ENCODE measurements at places on chromosomes 16 and 17.

- DNase-seq, result no peak
Observed at GRCh38 chr17:40151414-40151963, 11.2 kb downstream of the CASC3 start.

- DNase-seq, result peak; percentile 19
Observed at GRCh38 chr17:57355090-57355859, 99.0 kb downstream of the MSI2 start.

DNA sequence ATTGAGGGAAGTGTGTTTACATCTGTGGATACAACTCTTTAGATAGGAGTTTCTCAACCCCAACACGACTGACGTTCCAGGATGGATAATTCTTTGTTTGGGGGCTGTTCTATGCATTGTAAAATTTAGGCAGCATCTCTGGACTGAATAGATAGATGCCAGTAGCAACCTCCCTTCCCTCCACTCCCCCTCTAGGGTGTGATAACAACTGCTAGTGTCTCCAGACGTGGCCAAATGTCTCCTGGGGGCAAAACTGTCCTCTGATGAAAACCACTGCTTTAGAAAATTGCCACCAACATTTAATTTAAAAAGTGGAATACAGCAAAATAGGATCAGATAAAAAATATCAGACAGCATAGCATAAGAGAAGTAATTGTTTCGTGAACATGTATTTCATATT, 79.9 kb downstream of the HS3ST3A1 start:
- DNase-seq, result no peak

- DNase-seq, result peak; percentile 70
Observed at GRCh38 chr16:22098405-22099255, 6.3 kb downstream of the VWA3A start.

DNA sequence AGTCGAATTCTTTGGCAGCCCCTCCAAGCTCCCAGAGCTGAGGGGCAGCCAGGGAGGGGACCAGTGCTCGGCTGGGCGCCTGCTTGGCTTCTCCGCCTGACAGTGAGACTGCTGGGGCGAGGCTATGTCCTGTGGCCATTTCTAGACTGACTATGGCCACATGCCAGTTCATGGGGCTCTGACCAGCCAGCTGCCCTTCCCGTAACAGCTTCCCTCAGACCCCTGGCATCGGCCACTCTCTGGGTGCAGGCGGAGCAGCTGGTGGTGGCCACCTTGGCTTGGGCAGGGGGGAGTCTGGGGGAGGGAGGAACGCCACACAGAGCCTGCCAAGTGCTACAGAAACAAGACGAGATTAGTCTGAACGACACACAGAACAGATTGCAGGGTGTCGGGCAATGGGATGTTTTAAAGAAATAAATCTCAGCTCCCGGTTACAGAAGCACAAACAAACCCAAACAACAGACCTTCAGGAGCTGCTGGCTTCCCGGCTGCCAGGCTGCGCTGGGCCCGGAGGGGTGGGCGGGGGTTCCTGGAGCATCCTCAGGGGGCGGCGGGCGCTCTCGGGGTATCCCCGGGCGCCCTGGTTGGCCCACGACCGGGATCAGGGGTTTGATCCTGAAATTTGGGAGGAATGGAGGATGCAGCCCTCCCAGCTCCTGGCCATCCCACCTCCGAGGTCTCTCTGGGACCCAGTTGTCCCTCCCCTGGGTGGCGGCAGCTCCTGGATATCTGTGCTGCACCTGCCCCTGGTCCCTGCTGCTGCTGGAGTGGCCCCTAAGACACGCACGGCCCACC, 34.5 kb downstream of the TBC1D16 start:
- DNase-seq, result no peak

DNA sequence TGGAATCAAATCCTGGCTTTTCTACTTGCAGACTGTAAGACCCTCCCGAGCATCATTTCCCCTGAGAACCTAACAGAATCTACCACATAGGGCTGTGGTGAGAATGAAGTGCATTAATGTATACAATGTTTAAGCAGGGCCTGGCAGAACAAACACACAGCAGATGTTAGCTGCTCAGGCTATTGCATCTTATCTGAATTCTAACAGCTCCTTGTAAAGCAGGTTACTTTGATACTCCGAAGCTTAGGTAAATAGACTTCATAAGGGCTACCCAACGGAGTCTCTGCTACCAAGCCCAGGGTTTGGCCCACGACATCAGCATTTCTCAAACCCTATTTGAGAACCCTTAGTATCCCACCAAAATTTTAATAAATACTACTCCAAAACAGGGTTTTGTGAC, 24.4 kb upstream of the NOS2 start:
- no peak for DNase-seq

GRCh38 chr17:82175951-82176350, 36.7 kb downstream of the CCDC57 start:
- no peak for DNase-seq

GRCh38 chr16:17155485-17155884, 315.3 kb downstream of the XYLT1 start:
- no peak for DNase-seq

GRCh38 chr16:10885246-10885645, 8.2 kb downstream of the CIITA start:
- no peak for DNase-seq

- DNase-seq, result peak; percentile 74
Observed at GRCh38 chr17:1720856-1721386, 3.6 kb upstream of the WDR81 start.
